Activated naive CD8-positive, alpha-beta T cell treated with anti-CD3 and anti-CD28 coated beads, Interleukin-2, amount 50 U/mL, for 16 hours (primary cell): ENCODE measurements at places on chromosomes 11 and 22.

DNA sequence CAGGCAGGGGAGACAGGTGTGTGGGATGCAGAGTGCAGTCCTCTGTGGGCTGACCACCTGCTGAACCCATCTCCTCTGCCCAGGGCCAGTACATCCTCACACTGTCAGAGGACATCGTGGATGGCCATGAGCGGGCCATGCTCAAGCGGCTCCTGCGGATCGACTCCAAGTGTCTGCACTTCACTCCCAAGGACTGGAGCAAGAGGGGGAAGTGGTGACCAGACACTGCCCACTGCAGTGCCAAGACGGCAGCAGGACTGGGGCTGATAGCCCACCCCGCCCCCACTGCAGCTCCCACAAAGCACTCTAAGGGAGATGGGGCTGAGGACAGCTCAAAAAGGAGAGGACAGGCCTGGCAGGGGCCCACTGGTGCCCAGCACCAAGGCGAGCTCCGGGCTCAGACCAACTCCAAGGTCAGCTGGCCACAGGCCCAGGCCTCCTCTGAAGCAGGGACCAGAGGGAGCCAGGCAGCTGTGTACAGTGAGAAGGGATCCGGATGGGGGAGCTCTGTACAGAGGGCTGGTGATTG lies 1.6 kb downstream of the RNASEH2C start:
- DNase-seq = no peak

GRCh38 chr11:101030015-101030414 lies 99.6 kb downstream of the PGR start:
- DNase-seq = no peak

DNA sequence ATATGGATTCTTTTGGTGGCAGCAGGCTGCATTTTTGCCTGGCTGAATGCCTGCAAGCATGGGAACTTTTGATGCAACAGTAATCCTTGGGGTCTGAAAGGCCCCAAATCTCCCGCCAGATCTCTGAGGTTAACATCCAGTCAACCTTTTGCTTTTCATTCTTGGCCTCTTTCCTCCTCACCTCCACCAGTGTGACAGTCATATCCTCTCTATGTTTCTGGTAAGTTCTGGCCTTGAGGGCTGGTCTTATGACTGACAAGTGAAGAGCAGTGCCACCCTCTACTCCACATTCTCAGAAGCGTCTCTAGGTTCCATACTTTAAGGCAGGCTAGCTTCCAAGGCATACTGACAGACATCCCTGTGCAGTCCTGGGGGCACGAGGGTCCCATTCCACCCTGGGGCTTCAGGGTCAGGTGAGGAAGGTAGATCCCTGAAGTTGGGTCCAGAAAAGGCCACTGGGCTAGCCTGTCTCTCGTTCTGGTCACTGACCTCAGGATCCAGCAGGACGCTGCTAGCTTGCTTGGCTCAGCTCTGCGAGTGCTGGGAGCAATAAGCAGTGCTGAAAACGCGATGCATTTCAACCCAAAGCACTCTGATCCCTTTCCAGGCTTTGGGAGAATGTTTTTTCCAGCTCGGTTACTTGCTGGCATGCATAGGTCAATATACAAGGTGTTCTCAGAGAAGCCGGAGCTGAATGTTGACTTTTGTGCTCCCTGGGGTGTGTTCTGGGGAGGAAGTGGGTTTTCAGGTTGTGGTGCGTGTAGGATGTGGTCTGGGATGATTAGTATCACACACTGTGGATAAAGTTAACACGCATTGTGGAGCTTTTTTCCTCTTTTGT lies 75.2 kb downstream of the PTPRJ start:
- DNase-seq = no peak

GRCh38 chr22:50138041-50138440 lies 32.5 kb upstream of the PANX2 start:
- no peak for DNase-seq

- DNase-seq = no peak
These were observed 52.0 kb upstream of the MMP13 start for GRCh38 chr11:103007521-103007920.

DNA sequence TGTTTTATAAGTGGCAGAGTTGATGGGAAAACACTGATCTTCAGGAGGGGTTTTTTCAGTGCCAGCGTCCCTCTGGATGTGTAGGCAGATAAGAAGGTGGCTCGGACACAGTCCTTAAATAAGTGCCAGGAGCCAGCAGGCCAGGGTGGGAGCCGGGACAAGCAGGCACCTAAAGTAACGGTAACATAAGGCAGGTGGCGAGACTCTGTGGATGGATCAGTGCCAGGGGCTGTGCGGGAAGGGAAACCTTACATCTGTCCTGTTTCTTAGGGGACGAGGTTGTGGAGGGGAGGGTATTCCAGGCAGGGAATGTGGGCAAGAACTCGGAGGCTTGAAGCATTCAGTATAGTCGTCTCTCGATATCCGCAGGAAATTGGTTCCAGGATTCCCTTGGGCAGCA lies 15.9 kb downstream of the BCR start:
- DNase-seq = no peak

DNA sequence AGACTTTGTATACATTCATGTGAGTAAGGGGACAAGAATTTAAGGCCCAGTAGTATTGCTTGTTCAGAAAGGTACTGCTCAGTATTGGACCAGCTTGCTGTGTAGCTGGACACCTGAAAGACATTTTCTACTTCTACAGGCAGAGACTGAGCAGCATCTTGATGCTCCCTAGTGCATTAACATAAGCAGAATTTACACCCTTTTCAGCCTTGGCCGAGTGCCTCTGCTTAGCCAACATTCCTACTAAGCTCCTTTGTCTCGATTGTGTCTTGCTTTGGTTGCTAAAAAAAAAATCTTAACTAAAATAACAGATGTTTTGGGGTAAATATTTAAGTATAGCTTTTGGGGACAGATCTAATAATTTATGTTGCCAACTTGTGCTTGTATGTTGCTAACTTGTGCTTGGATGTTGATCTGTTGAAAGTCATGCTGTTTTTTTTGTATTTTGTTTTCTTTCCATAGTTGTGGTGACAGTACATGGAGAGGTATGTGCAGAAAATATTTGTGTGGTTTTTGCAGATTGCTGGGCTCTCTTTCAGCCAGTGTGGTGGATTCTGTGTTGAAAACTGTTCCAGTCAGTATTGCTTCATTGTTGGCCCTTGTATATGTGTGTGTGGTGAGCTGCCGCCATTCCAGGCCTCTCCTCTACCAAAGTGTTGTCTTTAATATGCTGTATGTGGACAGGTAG lies 3.7 kb downstream of the PTS start:
- no peak for DNase-seq

DNA sequence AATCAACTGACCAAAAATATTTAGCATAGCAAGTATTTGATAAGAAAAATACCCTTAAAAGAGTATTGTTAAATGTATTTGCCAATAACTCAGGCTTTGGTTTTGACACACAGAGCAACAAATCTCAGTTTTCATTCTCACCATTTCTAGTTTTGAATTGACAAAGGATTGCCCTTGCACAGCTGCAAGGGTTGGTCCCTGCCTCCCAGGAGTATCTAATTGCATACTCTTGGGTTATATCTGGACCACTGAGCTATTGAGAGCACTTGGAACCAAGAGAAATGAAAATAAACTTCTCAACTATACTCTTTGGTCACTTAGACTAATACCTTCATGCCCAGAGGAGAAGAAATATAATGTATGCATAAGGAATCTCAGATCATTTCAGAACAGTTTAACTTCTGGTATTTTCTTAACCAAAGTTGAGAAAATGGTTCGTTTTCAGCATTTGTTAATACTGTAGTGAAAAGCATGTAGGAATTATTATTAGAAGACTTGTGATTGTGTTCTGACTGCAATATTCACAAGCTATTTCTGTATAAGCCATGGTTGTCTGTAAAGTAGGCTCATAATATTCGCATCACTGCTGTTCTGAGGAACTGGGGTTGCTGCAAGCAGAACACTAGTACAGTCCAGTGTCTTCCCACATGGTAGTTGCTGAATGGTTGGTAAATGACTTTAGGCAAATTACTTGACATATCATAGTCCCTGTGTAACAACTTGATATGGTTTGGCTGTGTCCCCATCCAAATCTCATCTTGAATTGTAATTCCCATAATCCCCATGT lies 7.9 kb downstream of the C2CD3 start:
- DNase-seq = no peak

GRCh38 chr11:93474123-93474522 lies 69.1 kb downstream of the SMCO4 start:
- DNase-seq = no peak

GRCh38 chr11:126359431-126360048 lies 4.1 kb downstream of the ST3GAL4 start:
- DNase-seq = no peak

DNA sequence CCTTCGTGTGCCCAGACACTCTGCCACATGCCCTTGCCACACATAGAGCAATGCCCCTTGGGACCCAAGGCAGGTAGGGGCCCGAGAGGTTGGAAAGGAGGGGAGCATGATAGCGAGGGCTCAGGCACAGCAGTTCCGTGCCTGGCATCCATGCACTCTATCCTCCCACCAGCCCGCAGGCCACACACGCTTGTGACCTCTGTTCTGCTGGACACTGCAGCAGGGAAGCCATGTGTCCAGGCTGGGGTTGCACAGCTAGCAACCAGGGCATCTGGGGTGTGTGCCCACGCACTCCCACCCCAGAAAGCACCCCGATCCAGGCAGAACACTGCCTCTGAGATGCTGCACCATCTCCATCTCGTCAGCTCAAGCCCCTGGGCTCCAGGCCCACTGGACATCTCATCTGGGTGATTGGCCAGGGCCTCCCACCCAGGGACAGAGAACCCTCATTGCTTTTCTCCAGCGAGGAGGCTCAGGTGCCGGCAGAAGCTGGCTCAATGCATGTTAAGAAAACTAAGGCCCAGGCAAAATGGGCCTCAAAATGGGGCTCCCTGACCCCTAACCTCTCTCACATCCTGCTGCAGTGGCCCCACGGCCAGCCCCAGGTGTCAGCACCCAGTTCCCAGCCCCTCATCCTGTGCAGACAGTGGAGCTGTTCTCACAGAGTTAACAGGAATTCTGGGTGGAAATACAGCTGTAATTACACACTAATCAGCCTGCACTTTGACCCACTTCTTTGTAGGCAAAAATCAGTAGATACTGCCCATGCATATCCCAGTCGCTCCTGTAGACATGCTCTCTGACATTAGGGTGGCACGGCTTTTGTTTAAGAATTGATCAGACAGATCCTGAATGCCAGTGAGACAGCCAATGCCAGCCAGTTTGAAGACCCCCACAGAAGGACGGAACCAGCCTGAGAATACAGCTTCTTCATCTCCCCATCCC lies 173.9 kb upstream of the B3GAT1 start:
- DNase-seq = no peak

DNA sequence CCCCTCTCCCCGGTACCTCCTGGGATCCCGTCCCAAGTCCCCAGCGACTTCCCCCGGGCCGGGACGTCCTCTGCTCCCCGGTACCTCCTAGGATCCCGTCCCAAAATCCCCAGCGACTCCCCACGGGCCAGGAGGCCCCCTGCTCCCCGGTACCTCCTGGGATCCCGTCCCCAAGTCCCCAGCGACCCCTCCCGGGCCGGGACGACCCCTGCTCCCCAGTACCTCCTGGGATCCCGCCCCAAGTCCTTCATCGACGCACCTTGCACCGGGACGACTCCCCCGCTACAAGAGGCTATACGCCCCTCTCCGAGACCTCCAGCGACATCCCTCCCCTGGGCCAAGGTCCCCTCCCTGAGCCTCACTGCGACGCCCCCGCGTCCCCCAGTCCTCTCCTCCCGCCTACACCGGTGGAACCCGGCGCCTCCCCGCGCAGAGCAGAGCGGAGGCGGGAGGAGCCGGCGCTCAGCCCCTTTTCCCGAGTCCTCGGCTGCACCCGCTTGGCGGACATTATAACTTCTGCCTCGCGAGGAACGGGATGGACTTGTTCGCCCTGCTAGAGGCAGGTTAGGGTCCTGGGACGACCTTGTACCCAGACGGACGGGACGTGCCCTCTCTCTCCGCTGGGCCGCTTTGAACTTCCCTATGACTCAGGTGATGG lies 912 bp downstream of the KREMEN1 start:
- no peak for DNase-seq

DNA sequence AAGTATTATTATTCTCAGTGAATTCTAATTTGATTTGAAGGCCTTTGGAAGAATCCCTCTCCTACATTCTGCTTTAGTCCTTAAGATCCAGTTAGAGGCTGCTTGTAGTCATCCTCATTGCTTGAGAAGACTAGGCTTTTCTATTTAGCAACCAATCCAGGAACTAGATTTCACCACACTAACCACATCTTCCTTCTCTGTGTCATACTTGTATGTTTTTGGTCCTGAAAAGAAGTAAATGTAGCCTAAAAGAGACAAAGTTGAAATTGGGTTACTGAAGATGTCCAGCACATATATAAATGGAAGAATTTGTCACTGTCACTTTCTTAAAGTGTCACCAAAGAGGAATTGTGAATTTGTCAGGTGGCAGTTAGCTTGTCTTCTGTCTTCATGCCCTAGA lies 46.6 kb upstream of the MMP7 start:
- no peak for DNase-seq

- no peak for DNase-seq
These were observed 76.8 kb upstream of the CCND1 start for GRCh38 chr11:69563946-69564775.

DNA sequence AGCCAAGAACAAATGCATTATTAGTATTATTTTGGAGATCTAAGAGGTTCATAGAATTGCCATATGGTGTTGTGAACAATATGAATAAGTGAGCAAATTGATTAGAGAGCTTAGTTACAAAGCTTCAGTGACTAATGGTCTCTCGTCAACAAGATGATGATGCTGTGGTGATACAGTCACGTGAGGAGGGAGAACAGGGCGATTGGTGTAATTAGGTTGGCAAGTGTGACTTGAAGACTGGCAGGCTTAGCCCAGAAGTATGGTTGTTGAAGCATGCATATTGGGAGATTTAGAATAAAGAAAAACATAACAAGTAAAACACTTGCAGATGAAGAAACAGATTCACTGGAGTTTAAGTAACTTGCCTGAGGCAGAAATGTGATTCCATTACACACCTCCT lies 100.6 kb upstream of the SORL1-AS1 start:
- no peak for DNase-seq

- DNase-seq = no peak
These were observed 2.0 kb downstream of the WT1 start for GRCh38 chr11:32433101-32433913.

- no peak for DNase-seq
These were observed 150.9 kb upstream of the TTC12 start for GRCh38 chr11:113163291-113164030.

- no peak for DNase-seq
These were observed 6.8 kb upstream of the PPM1F start for GRCh38 chr22:21959274-21960074.

DNA sequence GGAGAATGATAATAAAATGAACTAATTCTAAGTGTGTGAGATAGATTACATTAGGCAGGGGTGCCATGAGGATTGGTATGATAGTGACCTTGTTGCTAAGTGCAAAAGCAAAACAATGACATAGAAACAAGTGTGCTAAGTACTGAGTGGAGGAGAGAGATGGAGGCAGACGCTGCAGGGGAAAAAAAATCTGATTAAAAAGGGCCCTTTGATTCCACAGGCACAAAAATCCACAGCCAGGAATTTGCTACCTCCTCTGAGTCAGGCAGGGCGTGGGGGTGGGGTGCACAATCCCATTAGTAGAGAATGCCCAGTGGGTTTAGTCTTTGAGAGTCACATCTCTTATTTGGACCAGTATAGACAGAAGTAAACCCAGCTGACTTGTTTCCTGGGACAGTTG lies at the start of gene CNTF:
Gene CNTF, plus strand, starts transcription at position 322 of the 400 bp plus-strand sequence. CDS start 88 bp downstream, outside the sequence.
- DNase-seq = no peak
